Inflammatory macrophage (primary cell): ENCODE measurements at places on chromosomes 7 and 10.

DNA sequence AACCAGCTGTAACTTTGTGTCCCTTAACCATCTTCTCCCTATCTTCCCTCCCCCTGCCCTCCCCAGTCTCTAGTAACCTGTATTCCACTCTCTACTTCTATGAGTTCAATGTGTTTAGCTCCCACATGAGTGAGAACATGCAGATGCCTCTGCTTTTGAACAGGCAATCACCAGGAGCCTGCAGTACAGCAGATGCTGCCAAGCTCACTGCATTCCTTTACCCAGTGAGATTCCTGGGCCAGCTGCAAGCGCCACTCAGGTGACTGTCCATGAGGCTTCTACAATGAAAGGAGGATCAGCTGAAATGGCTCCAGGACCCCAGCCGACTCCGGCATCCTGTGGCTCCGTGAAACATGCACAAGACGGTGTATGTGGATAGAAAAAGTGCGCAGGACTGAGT, 15.7 kb downstream of the GRID1 start:
- DNase-seq, result no peak

DNA sequence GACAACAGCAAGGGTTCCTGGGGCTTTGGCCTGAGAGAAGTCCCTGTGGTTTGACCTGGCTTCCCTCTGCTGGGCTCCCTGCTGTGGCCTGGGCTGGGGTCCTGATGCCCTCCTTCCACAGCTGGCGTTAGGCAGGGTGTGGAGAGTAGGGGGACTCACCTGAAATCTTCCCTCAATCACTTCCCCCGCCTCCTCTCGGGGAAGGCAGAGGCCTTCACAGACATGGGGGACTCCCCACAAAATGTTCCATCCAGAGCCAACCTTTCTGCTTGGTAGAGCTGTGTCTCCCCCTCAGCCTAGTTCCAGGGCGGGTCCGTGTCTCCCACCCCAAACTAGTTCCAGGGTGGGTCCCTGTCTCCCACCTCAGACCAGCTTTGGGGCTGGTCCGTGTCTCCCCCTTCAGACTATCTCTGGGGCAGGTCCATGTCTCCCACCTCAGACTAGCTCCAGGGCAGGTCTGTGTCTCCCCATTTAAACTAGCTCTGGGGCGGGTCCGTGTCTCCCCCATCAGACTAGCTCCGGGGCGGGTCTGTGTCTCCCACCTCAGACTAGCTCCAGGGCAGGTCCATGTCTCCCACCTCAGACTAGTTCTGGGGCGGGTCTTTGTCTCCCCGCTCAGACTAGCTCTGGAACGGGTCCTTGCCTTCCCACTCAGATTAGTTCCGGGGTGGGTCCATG, 2.2 kb downstream of the PVRIG start:
- DNase-seq, result no peak

GRCh38 chr10:69649786-69650550, 19.9 kb downstream of the FAM241B start:
- no peak for DNase-seq

GRCh38 chr10:63030536-63030935, 102.6 kb upstream of the NRBF2 start:
- no peak for DNase-seq

GRCh38 chr7:15889507-15889906, 203.0 kb upstream of the MEOX2 start:
- DNase-seq, result peak; percentile 39

DNA sequence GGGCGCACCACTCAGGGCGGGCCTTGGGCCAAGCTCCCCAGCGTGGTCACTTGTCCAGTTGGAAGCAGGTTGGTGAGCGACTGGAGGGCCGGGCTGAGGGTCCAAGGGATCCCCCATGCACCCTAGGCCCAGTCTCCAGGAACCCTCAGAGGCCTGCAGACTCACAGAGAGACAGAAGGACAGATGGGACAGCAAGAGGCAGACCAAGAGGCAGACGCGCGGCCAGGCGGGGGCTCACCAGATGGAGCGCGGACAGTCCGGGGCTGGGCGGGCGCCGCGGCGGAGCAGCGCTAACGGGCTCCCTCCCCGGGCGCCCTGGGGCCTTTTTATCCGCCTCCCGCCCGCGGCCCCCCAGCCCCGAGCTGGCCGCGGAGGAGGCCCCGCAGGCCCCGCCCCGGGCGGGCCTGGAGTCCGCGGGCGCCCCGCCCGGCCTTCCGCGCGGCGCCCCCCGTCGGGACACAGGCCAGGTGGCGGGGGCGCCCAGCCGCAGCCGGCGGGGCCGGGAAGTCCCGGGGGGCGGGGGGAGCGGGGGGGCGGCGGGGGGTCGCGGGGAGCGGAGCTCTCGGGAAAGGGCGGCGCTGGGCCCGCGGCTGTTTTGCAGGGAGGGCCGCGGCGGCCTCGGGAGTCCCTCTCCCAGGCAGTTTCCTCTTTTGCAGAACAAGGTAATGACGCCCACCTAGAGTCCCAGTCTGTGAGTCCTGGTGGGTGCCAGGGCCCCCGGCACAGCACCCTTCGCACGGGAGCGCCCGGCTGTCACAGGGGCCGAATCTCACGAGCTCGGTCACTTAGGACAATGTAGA, at the start of gene LOXL4:
TSS of gene LOXL4 (minus strand) at position 301 of the 800 bp plus-strand sequence. CDS start 5,175 bp downstream, outside the sequence.
- no peak for DNase-seq

- no peak for DNase-seq
These were observed 5.1 kb upstream of the MYO1G start for GRCh38 chr7:44983742-44984477.

- DNase-seq, result no peak
These were observed 993 bp downstream of the PTPRN2 start for GRCh38 chr7:158586499-158587161.

- no peak for DNase-seq
These were observed 5.8 kb upstream of the AGMO start for GRCh38 chr7:15567652-15568051.

GRCh38 chr10:72328829-72329204, 25.9 kb downstream of the DNAJB12 start:
- DNase-seq, result no peak

DNA sequence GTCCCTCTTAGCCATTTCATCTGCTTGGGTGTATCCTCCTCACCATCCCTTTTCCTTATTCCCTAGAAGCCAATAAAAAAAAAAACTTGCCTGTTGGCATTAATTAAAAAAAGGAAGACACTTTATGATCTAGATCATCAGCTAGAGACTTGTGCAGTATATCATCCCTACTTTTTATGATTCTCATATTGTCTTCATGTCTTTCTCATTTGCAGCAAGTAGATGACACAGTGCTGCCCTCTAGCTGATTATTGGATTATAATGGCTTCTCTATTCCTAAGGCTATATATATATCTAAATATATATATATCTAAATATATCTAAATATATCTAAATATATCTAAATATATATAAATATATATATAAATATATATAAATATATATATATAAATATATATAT, 272.4 kb upstream of the LRGUK start:
- DNase-seq, result peak; percentile 4

DNA sequence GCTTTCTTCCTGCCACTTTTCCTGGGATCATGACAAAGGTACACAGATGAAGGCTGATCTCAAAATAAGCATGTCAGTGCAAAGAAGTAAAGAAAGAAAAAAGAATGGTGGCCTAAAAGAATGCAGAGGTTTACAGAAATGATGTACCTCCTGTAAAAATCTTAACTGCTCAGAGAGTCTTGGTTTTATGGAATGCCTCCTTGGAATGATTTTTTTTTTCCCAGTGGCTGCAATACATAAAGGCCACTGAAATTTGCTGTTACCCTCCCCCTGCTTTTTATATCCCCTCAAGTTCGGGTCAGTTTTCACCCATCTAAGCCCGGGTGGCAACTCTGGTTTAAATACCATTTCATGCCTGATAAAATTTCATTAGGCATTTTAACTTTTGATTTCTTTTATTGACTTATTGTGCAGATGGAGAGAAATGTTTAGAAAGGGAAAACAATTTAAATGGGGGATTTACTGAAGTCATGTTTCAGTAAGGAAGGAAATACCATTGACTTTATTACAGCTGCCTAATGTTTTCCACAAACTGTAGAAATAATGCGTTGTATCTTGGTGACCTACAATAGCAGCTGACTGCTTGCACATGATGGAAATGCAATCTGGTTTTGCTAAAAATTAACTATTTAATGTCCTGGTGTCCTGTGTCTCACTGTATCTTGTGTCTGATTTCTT, 102.5 kb downstream of the SAMD9 start:
- DNase-seq, result no peak

DNA sequence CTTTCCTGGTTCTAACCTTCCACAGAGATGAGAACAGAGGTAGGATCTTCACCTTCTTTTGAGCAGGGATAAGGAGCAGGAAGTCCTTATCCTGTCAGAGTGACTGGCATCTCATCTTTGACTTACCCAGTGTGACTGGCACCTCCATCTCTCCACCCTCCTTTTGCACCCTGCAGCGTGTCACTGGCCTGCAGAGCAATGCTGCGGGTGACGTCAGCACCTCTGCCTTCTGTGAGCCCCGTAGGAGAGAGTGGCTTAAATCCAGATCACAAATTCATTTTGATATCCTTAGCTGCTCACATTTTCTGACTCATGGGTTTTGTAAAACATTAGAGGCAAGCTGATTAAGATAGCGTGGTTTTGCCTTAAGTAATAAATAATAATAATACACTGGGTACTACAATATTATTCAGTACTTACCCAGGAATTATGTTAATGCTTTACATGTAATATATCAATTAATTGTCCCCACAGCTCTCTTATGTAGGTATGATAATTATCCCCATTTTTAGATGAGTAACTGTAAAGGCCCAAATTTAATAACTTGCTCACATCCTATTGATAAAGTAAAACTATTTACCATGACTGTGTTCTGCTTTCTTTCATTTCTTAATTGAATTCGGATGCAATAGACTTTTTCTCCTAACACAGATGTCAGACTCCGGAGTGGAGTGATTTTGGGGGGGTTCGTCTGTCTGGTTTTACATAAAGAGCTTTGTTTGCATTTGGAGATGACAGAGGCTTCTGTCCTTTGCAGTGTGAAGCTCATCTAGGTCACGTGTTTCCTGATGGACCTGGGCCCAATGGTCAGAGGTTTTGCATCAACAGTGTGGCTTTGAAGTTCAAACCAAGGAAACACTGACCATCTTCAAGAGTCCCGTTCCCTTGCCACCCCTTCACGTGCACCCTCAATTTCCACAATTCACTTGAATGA, 24.9 kb downstream of the MSRB2 start:
- no peak for DNase-seq

DNA sequence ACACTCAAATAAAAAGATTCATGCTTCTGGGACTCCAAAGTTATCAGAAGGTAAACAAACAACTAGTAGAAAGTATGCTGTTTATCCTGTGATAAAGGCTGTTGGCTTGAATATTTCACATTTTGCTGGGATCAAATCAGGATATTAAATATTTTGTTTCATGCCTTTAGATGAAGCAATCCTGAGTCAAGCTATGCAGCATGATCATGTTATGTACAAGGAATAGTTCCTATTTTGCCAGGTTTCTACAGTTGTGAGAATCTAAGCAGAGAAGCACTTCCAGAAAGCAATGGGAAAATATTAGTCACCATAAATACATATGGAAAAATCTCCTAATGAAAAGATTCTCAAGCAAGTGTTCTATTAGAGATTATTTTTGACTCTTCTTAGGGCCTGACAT, 262.8 kb upstream of the PCDH15 start:
- no peak for DNase-seq

DNA sequence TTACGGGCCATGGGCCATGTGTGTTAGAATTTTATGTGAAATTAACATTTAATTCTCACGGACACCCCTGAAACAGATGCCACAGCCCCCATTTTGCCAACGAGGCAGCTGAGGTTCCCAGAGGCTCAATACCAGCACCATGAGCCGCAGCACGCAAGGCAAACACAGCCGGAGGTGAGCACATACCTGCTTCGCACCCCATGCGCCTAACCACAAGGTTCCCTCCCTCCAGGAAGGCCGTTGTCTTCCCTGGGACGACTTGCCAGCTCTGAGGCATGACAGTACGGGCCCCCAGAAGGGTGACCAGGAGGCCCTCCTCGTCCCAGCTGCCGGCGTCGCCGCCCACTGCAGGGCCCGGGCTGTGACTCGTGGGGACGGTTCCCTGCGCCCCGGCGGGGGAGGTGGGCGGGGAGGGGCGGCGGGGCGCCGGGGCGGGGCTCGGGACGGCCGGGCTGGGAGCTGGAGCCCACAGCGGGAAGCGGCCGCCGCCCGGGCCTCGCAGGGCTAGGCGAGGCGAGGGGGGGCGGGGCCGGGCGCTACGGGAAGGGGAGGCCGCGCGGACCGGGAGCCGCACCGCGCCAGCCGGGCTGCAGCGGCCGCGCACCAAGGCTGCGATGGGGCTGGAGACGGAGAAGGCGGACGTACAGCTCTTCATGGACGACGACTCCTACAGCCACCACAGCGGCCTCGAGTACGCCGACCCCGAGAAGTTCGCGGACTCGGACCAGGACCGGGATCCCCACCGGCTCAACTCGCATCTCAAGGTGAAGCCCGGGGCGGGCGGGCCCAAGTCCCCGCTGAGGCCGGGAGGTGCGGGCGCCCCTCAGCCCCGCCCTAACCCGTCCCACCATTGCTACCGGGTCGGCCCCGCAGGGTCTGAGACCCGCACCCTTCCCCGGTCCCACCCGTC, at the start of gene CAV2:
TSS of gene CAV2 (plus strand) at position 571 of the 910 bp plus-strand sequence. CDS start at position 615, 44 bp downstream.
- DNase-seq, result no peak

GRCh38 chr10:122044713-122045112, 55.8 kb downstream of the TACC2 start:
- no peak for DNase-seq

GRCh38 chr10:3801558-3802192, 16.7 kb upstream of the KLF6 start:
- no peak for DNase-seq

GRCh38 chr7:158320328-158320727, 267.3 kb downstream of the PTPRN2 start:
- no peak for DNase-seq

- DNase-seq, result peak; percentile 45
These were observed 107.7 kb downstream of the BBS9 start for GRCh38 chr7:33237036-33237435.

DNA sequence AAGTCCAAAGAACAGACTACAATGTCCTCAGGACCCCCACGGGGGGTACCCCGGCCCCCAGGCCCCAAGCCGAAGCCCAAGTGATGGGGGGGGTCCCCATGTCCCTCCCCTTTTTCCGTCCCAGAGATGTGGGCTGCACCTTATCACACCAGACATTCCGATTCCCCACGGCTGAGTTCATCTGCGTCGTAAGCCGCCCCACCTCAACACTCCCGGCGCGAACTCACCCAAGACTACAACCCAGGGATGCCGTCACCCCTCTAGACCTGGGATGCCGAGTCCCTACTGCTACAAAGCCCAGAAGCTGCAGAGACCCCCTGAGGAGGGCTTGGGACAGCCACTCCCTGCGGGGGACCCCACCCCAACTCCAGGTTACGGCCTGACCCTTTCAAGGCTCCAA, 14.5 kb downstream of the PDGFA start:
- no peak for DNase-seq
